ENCODE measurements at places on chromosomes 11 and 22.

DNA sequence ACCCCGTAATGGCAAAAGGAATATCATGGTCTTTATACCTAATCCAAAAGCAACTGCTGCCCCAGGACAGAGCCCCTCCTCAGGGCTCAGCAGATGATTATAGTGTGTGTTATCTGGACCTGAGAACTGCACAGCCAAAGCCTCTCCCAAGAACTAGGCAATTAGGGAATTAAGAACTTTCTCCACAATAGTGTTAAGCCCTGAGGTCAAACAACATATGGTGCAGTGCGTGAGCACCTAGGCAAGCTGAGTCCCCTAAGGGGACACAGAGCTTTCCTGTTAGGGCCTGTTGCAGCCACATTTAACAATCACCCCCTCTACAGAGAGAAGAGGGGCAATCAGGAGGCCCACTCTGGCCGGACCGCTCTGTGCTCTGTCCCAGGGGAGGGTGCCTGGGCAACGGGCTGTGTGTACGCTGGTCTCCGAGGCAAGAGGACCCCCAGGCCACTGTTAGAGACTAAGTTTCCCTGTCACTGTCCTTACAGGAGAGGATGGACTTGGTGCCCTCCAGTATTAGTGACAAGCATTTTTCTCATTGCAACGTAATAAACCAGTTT, 1.4 kb upstream of the KCNJ5 start:
- no peak for DNase-seq

- no peak for DNase-seq
These were observed 57.4 kb downstream of the CLMP start for GRCh38 chr11:123137431-123138224.

DNA sequence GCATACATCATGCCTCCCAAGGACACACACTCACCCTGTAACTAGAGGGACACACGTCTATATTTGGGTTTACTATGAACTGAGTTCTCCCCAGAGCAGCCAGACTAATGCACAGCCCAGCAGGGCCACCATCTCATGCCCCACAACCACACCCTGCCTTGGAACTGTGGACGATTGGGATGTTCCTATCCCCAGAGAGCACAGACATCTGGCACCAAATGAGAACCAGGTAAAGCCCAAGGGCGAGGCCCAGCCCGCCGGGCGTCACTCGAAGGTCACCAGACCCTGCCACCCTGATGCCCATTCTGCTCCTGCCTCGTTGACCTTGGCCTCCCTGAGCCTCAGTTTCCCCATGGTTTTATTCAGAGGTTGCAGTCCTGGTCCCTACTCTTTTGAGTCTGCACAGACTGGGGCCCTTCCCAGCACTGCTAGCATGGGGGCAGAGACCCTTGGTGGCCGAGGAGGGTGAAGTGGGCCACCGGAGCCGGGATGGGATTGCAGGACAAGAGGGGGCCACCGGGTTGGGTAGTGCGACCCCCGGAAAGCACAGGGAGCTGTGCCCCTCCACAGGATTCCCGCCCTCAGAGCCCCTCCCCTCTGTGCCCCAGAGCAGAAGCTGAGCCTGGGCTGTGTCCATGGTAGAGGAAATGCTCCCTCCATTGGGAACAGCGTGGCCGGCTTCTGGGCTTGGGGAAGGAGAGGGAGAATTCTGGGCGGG, 56.8 kb downstream of the IGLL5 start:
- no peak for DNase-seq

- DNase-seq = no peak
These were observed 129.5 kb downstream of the RRAS2 start for GRCh38 chr11:14229472-14229871.

DNA sequence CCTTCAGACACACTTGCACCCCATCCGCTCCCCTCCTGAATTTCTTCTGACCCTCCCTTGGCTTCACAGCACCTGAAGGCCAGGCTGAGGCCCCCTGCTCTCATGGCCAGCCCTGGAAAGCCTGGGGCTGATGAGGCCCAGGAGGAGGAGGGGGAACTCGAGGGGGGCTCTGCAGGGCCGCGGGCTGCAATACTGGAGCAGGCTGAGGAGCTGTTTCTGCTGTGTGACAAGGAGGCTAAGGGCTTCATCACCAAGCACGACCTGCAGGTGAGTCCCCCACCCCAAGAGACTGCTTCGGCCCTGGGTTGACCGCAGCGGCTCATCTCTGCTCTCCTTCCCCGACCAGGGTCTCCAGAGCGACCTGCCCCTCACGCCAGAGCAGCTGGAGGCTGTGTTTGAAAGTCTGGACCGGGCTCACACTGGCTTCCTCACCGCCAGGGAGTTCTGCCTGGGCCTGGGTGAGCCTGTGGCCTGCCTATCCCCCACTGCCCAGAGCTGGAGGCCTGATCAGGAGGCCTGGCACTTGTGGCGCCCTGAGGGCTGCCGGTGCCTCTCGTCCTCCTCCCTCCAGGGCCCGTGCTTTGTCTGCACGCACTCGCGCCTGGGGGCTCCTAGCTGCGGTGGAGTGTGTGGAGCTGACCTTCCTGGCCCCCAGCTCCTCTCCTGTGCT, 922 bp downstream of the CRACR2B start:
- DNase-seq = no peak

- DNase-seq = no peak
These were observed 45.2 kb upstream of the EHF start for GRCh38 chr11:34575671-34576070.

GRCh38 chr11:66743271-66743968, 14.4 kb upstream of the SPTBN2 start:
- no peak for DNase-seq

DNA sequence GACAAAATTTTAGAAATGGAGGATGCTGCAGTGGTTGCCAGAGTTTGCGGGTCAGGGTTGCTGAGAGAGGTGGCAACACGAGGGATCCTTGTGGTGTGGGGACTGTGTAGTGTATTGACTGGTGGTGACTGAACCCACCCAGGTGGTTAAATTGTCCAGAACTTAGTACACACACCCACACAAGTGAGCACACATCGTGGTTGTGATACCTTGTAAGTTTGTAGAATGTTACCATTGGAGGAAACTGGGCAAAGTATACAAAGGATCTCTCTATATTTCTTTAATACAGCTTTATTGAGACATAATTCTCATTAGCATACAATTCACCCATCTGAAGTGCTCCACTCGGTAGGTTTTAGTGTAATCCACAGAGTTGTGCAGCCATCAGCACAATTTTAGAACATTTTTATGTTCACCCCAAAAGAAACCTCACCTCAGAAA, 56.1 kb downstream of the MED15 start:
- DNase-seq = no peak

DNA sequence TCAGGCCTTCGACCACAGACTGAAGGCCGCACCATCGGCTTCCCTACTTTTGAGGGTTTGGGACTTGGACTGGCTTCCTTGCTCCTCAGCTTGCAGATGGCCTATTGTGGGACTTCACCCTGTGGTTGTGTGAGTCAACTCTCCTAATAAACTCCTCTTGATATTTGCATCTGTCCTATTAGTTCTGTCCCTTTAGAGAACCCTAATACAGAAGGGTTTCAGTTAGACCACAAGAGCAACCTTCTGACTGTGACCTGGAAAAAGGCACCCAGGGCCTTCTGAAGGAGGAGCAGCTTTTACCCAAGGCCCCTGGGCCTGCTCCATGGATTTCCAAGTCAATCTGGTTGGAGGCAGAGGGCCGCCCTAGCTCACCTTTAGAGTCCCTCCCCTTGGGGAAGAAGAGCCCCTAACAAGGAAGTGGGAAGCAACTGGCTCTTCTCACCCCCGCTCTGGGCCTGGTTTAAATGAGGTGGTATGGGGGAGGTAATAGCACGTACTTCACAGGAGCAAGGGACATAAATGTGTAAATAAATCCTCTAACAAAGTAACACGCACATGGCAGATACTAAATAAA, 11.2 kb upstream of the CHST1 start:
- DNase-seq = no peak

DNA sequence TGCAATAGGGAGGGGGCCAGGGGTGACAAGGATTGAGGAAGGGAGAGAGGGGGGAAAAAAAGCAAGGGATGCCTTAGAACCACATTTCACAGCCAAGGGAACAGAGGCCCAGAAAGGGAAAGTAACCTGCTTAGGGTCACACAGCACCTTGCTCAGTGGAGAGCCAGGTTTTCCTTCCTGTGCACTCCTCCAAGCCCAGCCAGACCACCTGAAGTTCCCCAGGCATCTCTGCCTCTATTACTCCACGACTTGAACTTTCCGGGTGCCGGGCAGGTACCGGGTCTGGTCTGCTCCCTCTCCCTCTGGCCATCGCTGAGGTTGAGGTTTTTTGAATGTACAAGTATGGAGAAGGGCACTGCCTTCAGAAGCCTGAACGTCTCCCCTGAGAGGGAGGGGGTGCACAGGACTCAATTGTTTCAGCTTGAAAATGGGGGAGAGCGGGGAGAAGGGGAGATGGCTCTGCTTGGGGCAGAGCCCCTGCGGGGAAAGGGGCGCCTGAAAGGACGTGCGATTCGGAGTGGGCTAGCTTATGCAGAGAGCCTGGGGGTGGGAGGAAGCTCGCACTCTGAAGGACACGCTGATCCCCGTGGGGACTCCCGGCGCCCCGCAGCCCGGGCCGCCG, 516 bp upstream of the SERPINH1 start:
- no peak for DNase-seq

- DNase-seq = no peak
These were observed 483 bp upstream of the ABTB2 start for GRCh38 chr11:34358258-34358727.

- DNase-seq = no peak
These were observed 248.8 kb downstream of the RAB38 start for GRCh38 chr11:87926250-87926970.

- DNase-seq = no peak
These were observed 26.2 kb downstream of the SHISA8 start for GRCh38 chr22:41888627-41889200.

DNA sequence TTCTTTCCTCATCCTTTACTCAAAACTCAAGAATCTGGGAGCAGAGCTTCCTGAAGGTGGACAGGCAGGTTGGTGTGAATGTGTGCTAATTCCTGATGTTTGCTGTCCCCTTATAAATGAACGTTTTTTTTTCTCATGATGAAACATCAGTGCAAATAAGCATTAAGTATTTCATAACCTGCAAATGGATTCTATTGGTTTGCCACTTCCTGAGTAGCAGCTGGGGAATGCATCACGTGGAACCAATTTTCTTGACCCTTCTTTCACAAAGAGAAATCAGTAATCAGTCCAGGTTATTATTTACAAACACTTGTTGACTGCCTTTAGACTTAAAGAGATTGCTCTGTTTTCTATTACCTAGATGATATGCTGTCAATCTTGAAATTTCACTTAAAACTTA, 40.1 kb upstream of the SCN3B start:
- DNase-seq = no peak

DNA sequence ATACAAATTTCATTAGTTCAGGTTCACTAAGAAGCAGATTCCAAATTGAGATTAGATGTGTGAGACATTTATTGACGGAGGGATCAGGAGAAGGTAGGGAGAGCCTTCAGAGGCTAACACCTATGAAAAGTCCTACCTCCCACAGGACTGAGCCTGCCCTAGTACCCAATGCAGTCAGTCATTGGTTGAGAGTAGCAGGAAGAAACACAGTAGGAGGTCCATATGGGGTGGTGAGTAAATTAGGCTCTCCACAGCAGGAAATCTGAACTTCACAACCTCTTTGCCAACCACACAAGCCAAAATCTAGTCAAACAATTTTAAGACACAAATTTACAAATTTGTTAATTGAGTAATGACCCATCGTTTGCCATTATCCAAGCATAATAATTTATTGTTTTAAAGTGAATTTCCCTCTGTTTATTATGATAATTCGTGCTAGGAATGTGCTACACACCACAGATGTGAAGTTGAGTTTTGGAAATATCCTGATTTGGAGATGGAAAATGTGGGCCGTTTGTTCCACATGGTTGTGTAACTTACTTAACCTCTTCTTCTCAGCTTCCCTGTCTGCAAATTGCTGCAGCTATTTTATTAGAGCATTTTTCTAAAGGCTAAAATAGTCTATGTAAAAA, 542.1 kb downstream of the ETS1 start:
- DNase-seq = no peak

GRCh38 chr11:126989942-126990715, 10.4 kb downstream of the KIRREL3 start:
- DNase-seq = no peak

GRCh38 chr11:9601037-9601875, 27.8 kb downstream of the WEE1 start:
- DNase-seq = no peak

DNA sequence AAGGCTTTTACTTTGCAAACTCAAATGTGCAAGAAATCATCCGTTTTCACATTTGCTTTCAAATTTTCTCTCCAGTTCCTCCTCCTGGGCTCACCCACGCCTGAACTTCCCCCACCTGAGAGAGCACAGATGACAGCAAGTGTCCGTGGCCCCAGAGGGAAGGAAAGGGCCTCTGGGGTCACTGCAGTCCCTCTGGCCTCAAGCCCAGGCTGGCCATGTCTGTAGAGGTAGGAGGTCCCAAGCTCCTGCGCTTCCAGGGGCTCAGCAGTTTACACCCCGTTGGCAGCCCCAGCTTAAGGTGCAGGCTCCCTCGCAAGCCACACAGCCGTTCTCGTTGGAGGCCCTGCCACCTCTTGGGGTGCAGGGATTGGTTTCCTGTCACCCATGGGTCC, 40.5 kb upstream of the PRDM11 start:
- DNase-seq = no peak

- DNase-seq = no peak
These were observed 15.5 kb upstream of the SLC25A17 start for GRCh38 chr22:40834619-40835018.

DNA sequence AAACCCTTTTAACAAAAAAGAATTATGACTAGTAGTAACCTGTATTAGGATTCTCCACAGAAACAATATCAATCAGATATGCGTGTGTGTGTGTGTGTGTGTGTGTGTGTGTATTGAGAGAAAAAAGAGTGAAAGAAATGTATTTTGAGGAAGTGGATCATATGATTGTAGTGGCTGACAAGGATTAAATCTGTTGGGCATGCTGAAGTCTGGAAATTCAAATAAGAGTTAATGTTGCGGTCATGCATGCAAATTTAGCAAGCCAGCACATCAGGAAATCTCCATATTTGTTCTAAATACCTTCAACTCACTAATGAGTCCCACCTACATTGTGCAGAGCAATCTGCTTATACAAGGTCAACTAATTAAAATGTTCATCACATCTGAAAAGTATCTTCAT, 46.8 kb upstream of the IGLL5 start:
- DNase-seq = no peak

DNA sequence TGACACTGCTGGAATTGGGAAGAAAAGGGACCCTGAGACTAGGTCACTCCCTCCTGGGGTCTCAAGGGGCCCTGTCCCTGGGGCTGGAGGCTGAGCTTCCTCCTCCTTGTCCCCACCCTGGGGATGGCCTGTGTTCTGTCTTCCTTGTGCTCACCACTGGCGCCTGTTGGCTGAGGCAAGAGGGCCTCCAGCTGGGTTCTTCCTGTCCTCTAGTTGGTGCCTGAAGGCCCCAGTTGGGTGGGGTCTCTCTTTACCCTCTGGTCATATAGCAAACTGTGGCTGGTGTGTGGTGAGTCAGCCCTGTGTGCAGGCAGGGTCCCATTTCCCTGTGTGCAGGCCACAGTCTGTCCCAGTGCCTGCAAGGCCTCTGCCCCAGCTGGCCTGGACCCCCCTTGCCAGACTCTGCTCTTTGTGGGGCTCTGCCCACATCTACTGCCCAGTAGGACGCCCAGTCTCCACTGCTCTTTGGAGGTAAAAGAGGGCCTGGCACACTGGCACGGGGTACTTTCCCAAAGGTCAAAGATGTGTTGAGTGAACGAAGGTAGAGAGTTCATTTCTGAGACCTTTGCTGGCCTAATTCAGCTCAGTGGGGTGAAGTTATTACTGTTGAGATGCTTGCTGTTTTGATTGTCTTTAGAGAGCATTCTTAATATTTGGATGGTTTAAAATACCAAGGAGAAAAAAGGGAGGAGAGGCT, 55.1 kb upstream of the CLDN5 start:
- no peak for DNase-seq

All from esophagus squamous epithelium (tissue), 5 donors.